Natural killer cell treated with Interleukin-12 subunit alpha and Interleukin-12 subunit beta and Interleukin-15 and Interleukin-18, amount 100 ng/mL, for 72 hours (primary cell): ENCODE measurements at places on chromosomes 4 and X.

- no peak for DNase-seq
These were observed 173.7 kb downstream of the AASDH start for GRCh38 chr4:56213543-56213942.

DNA sequence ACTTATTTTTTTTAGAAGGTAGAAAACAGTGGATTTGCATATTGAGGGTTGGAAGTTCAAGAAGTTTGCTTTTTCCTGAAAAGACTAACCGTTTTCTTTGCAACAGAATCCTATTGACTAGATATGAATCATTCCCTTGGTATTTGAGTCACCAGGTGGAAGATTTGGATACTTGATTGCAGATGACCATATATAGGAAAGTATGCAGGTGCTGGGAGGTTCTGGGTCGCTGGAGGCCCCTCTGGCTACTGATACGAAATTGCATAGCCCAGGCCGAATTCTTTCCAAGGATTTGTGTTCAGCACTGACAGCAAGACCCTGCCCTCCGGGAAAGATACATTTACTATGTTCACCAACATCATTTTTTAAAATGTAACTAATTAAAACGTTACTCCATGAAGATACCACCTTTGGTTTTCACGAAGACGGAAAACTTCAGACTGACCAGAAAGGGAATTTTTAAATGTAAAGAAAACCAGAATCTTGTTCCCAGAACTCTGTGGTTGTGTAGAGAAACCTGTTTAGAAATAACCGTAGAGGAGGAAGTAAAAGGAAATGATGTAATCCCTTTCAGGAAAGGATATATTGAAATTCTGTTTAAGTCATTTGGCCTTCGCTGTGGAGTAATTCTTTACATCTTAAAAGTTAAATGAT, 946 bp downstream of the ANXA3 start:
- no peak for DNase-seq

- no peak for DNase-seq
These were observed 251.0 kb downstream of the KCNIP4 start for GRCh38 chr4:21697583-21697982.

GRCh38 chr4:137819964-137820383, 287.7 kb upstream of the PCDH18 start:
- no peak for DNase-seq

DNA sequence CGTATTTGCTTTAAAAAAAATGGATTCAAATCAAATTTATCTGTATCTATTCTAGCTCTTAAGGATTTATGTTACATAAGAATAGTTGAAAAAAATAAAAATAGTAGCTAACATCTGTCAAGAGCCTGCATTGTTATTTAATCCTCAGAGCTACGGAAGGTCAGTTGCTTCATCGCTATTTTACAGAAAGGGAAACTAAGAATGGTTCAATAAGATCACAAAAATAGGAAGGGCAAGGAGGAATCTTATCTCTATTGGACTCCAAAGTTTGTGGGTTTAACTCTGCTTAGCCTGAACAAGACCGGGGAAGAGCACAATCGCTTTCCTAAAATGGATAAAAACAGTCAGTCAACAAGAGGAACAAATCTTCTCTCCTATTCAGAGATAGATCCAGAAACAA, 270.2 kb upstream of the SMIM31 start:
- no peak for DNase-seq

GRCh38 chr4:84914686-84915395, 51.6 kb downstream of the WDFY3 start:
- DNase-seq, result no peak

DNA sequence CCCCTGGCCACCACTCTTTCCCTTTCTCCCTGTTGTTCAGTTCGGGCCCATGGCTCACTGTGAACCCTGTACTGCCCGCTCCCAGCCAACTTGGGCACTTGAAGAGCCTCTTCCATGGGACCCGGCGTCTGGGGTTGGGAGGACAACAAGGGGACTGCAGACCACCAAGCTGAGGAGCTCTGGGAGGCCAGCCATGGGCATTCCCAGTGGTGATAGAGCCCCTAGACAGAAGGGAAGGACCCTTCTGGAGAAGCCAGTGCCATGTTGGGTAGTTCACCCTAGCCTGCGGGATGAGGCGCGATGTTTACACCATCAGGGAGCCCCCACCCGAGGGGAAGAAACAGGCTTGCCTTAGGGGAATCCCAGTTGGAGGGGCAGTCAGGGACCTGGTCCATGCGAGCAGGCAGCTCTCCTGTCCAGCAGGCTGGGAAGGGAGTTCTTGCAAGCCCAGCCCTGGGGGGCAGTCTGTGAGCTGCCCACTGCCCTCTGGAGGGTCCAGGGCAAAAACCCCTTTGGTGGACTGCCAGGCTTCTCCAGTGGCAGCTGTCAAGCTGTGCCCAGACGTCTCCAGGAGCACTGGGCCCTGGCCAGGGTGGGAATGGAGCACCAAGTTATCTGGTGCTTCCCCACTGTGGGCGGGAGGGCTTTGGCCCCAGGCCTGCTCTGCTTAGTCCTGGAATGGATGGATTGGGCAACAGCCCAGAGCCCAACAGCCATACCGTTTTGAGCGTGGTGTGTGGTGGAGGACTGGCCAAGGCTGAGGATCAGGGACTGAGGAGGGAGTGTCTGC, 23.7 kb upstream of the UBA1 start:
- no peak for DNase-seq

DNA sequence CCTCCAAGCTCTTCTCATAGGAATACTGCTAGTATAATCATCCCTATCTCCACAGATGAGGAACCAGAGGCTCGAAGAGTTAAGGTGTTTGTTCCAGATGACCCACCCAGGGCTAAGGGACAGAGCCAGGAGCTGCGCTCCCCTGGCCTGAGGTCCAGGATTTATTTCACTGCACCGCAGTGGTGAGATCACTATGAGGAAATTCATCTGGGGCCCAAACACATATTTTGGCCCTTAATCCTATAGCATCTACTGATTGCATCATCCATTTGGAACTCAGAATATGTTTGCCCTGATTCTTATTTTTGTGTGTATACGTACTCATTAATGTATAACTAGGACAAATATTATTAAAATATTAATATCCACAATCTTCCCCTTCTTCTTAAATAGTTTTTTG, 100.1 kb upstream of the RBPJ start:
- DNase-seq, result no peak

DNA sequence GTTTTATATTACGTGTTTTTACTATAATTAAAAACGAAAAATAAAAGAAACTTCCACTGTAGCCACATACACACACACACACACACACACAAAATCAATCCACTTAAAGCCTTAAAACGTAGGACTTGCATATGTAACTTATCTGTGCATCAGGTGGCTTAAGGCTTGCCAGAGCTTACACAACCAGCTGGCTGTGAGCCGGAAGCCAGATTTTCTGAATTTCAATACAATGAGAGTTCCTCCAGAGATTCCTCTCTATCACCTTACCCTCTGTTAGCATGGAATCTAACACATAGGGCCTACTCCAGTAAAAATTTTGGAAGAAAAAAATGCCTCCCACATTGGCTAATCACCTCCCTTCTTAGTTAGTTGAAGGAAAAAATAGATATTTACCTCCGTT, 27.9 kb upstream of the SLITRK4 start:
- DNase-seq, result no peak

DNA sequence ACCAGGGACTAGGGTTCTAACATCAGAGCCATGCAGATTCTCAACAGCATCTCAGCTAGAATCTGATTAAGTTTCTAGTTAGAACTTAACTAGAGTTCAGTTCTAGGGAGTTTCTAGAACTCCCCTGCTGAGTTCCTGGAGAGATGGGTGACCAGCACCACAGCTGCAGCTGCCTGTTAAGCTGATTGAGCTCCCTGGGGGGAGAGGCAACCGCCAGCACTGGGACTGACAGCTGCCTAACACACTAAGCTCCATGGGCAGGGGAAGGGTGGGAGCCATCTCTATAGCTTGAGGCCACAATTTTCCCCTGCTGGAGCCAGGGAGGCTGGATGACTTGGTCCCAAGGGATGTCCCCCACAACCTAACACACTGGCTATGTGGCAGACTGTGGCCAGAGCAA, 84.2 kb downstream of the CHIC1 start:
- DNase-seq, result no peak

GRCh38 chrX:153901753-153902140, 2.7 kb upstream of the AVPR2 start:
- peak; percentile 50 for DNase-seq

GRCh38 chr4:84917086-84917821, 49.2 kb downstream of the WDFY3 start:
- DNase-seq, result no peak

DNA sequence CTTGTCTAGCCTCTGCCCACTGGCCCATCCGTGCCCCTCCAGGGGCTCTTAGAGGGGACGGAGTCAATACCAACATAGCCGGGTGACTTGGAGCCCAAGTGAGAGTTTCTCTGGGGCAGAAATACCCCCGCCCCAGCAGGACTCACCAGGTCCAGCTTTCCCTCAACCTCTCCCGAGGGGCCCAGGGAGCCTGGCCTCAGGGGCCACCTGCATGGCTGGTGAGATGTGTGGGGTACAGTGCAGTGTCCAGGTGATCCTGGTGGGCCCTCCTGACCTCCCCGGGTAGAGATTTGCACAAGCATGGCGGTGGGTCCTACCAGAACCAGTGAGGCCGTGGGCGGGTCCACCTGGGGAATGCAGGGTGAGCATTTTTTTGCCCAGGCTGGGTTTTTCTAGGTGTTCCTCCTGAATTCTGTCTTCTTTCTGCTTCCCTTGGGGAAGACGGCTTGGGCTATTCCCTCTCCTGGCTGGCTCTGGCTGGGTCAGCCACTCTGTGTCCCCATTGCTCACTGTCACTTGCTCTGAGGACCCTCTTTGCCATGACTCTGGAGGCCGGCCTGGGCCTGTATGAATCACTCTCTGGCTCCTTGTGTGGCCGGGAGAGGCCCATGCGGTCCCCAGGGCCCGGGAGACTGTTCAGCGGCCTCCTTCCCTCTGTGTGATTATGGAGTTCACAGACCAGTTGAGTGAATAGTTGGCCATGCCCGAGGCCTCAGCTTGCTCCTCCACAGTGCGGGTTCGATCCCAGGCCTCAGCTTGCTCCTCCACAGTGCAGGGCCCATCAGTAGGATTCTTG, 71.0 kb upstream of the NKX1-1 start:
- DNase-seq, result peak; percentile 51

DNA sequence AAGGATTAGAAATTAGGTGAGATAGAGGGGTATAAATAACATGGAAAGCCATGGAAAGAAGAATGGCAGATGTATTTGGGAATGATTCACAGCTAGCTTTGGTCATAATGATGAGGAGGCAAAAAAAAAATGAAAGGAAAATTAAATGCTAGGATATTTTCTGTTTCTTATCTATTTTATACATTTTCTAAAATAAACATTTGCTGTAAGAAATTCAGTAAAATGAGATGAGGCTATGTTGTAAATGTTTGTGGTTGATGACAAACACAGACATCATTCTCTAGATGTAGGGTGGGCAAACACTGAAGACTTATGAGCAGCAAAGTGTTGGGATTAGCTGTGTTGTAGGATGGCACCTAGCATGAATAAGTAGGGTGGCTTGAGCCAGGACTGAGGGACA, 407.1 kb downstream of the IL15 start:
- no peak for DNase-seq

- no peak for DNase-seq
These were observed 264.0 kb downstream of the MID1IP1 start for GRCh38 chrX:39065051-39065871.

DNA sequence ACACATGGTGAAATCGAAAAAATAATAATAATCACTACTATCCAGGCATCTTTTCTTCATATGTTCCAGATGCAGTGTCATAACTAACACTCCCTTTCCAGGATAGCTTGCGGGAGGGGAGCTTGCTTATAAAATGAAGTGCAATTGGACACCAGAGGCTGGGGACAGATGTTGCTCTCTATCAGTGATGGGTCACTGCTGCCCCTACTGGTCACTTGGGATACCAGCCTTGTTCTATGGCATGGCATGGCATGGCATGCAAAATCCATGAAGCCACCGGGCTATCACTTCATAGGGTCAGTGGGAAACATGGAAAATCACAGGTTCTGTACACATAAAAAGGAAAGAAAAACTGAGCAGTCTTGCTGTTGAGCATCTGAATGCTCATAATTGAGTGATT, 168.1 kb downstream of the GLRA2 start:
- no peak for DNase-seq

DNA sequence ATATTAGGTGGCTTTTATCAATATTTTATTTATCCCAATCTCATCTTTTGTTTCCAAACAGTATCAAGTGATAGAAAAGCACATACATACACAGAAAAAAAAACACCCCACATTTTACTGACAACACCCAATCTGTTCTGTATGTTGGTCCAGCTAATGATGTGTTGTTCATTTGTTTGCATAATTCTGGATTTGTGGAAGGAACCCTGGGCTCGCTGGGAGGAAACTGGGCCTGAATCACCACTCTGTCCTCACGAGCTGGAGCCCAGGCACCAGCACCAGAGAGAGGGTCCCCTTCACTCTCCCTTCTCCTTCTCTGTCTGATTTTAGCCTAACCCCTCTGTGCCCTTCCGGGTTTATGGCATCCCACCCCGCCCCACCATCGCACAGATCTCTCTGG, 79.8 kb downstream of the PSAPL1 start:
- DNase-seq, result no peak

DNA sequence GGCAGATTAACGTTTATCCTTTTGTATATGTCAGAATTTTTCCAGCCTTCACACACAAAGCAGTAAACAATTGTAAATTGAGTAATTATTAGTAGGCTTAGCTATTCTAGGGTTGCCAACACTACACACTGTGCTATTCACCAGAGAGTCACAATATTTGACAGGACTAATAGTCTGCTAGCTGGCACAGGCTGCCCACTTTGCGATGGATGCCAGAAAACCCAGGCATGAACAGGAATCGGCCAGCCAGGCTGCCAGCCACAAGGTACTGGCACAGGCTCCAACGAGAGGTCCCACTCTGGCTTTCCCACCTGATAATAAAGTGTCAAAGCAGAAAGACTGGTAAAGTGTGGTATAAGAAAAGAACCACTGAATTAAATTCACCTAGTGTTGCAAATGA, 94.8 kb downstream of the TET2 start:
- DNase-seq, result no peak

- DNase-seq, result no peak
These were observed 424.3 kb downstream of the SLITRK2 start for GRCh38 chrX:146241902-146242301.

DNA sequence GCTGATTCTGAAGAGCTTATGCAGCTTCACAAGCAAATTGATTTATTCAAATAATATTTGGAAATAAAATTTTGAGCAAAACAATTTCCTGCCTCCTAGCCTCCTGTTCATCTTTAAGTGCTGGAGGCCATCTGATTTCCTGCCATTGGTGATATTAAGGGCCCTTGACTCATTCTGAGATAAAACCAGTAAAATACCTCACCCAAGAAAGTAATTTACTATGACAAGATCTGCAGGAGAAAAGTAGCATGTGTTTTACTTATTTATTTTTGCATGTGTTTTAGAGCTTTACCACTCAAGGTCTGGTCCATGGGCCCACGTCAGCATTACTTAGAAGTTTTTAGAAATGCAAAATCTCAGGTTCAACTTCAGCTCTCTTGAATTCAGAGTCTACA, 67.7 kb downstream of the DCLK2 start:
- no peak for DNase-seq

- DNase-seq, result no peak
These were observed 276.4 kb downstream of the IL15 start for GRCh38 chr4:141912831-141913230.

GRCh38 chr4:48991357-48991756, 5.3 kb downstream of the CWH43 start:
- DNase-seq, result no peak

- DNase-seq, result no peak
These were observed 214.3 kb downstream of the RAPGEF2 start for GRCh38 chr4:159317203-159317602.

GRCh38 chr4:175703956-175704600, 108.0 kb downstream of the GPM6A start:
- no peak for DNase-seq

- no peak for DNase-seq
These were observed 1.0 kb downstream of the AGA start for GRCh38 chr4:177441061-177441802.

GRCh38 chr4:105140684-105141490, 5.8 kb upstream of the TET2 start:
- peak; percentile 72 for DNase-seq
